ENCODE measurements at places on chromosomes 2 and 18.

- DNase-seq: no peak
Measured at GRCh38 chr2:181586569-181587081, 70.3 kb downstream of the CERKL start.

DNA sequence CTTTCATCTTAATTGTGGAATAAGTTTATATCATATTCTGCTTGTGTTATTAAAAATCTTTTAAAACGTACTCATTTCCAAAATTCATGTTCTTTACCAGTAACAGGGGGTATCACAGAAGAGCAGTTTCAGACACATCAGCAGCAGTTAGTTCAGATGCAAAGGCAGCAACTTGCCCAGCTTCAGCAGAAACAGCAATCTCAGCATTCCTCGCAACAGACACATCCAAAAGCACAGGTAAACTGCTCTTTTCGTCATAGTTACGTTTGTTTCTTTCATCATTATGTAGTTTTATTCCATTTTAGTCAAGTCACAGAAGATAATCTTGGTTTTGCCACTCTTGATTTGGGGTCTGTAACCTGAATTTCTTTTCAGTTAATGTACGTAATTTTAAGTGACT lies 93.5 kb upstream of the KIF5C start:
- DNase-seq: no peak

DNA sequence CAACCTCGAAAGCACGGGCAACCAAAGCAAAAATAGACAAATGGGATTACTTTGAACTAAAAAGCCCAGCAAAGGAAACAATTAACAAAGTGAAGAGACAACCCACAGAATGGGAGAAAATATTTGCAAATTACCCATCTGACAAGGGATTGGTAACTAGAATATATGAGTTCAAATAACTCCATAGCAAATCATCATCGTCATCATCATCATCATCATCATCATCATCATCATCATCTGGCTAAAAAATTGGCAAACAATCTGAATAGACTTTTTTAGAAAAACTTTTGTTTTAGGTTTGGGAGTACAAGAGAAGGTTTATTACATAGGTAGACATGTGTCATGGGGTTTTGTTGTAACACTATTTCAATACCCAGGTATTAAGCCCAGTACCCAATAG lies 1239.3 kb upstream of the FAM98A start:
- DNase-seq: no peak

- no peak for DNase-seq
Measured at GRCh38 chr2:170715062-170715931, at the start of gene SP5. TSS of gene SP5 (plus strand) at chr2:170715337. CDS start at chr2:170715513, 176 bp downstream.
